Activated CD4-positive, alpha-beta memory T cell treated with anti-CD3 and anti-CD28 coated beads, Interleukin-2, amount 10 ng/mL, durations not matched to agents 7 days and 5 days (primary cell): ENCODE measurements at places on chromosomes 13 and 19.

DNA sequence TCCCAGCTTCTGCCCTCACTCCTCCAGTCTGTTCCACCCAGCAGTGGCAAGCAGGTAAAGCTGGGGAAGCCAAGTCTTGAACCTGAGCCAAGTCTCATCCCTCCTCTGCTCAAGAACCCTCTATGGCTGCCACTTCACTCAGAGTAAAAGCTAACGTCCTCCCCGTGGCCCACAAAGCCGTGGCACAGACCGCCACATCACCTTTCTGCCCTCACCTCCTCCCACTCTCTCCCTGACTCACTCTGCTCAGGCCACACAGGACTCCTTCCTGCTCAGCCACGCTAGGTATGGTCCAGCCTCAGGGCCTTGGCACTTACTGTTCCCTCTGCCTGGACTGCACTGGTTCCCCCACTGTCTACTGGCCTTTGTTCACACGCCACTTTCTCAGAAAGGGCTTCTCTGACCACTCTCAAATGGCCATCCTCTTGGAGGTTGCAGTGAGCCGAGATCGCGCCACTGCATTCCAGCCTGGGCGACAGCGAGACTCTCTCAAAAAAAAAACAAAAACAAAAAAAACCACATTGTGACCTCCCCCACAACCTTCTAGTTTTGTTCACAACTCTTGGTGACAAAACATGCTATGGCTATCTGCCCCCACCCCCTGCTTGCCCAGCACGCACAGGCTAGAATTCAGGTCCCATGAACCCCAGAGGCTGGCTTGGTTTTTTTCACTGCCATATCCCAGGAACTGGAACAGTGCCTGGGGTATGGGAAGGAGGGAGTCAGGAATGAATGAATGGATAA lies 15.8 kb downstream of the NDUFB7 start:
- DNase-seq: no peak

DNA sequence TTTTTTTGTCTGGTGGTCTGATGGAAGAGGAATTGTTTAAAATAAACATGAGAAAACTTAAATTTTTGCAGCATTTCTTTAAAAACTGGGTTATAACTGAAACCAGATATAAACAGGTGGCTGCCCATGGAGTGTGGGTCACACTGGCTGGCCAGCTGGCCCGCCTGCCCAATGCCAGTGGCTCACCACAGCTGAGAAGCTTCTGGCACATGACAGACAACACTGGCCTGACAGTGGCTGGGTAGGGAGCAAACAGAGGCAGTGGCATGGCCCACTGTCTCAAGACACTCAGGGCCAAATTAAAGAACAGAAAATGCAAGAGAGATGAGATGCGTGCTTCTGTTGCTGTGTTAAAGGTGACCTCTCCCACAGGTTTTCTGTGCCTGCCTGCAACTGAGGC lies 3.1 kb upstream of the SLC35E1 start:
- no peak for DNase-seq

DNA sequence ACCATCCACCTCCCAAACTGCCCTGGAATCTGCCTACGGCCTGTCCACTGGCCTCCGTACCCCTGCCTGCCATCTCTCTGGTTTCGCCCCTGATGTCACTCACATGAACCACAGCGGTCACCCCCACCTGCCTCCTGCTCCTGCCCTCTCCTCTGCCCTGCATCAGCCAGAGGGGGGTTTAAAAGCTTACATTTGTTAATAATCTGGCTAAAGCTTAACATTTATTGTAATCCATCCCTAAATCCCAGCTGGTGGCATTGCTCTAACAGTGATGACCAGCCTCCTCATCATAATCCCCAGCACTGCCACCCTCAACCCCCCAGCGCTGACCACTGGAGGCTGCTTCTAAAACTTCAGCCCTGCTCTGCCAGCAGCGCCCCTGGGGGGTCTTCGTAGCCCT lies 38.9 kb downstream of the DNM2 start:
- no peak for DNase-seq

GRCh38 chr13:76148926-76149325 lies 512.8 kb downstream of the LMO7 start:
- no peak for DNase-seq

GRCh38 chr13:57716295-57716694 lies 84.8 kb downstream of the PCDH17 start:
- no peak for DNase-seq

DNA sequence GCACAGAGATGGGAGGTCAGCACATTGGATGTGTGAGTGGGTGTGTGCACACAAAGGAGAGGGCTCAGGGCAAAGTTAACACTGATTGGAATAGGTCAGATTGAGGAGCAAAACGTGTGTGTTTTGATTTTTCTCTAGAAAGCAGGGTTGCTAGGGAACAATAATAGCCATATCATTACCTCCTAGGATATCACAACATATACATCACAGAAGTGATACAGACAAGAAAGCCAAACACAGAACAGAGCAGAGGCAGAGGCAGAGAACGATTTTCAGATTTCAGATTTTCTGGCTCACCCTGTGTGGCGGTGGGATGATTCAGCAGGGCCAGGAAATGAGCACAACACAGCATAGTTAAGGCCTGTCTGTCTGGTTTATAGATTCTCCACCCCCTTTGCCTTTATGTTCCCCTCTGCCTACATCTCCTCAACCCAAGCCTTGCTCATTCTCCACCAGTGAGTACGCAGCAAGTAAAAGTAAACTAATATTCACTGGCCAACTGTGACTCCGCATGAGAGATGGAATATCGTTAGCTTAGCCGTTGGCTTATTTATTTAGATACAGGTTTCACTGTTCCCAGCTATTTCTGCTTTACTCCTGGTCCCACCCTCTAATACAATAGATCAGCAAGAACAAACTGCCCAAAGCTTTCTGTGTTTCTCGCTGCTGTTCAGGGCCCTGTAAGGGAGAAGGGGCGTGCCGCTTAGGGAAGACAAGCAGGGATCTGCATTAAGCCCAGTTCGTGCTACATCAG lies 182.7 kb upstream of the TSC22D1 start:
- DNase-seq: no peak

- no peak for DNase-seq
Observed at GRCh38 chr13:23796551-23796950, 92.6 kb downstream of the MIPEP start.

GRCh38 chr13:94239135-94239534 lies 240.3 kb downstream of the DCT start:
- DNase-seq: no peak

DNA sequence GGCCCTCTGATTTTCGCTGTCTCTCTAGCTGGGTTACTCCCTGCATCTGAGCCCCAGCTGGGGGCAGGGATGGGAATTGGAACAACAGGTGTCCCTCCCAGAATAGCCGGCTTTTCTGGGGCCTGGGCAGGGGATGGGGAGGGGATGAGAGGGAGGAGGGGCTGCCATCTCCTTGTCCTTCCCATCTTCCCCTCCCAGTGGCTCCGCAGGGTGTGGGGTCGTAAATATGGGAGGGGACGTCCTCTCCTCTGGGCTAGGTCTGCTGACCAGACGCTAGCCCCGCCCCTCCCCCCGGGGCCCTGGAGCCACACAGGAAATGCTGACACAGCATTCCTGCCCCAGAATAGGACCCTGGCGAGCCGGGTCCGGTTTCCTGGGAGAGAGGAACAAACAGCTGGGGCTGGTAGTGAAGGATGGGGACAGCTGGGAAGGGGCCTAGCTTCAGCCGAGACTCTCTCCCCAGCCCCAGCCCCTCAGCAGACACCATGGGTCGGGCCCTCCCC lies 1.1 kb downstream of the RYR1 start:
- DNase-seq: no peak

GRCh38 chr13:47126432-47126831 lies 229.6 kb upstream of the HTR2A start:
- DNase-seq: no peak

- no peak for DNase-seq
Observed at GRCh38 chr19:40216013-40216776, 2.0 kb downstream of the TTC9B start.

DNA sequence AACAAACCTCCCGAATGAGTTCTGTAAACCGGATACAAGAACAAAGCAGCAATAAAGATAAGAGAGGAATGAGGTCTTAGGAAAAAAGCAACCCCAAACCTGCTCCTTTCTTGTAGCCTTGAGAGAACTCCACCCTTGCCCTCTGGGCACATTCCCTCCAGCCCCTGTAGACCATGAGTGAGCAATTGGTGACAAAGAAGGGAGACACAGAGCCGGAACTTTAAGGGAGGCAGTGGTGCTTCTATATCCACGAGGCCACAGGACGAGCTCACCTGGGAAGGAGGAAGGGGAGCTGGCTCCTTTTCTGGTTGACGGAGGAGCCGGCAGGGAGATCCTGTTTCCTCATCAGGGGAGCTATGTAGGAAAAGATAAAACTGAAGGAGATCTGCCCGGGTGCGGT lies 13.0 kb downstream of the BRME1 start:
- DNase-seq: no peak

- DNase-seq: no peak
Observed at GRCh38 chr19:483332-484072, 12.8 kb upstream of the MADCAM1 start.

GRCh38 chr13:25210842-25211569 lies 38.9 kb upstream of the AMER2 start:
- no peak for DNase-seq

- no peak for DNase-seq
Observed at GRCh38 chr13:41613984-41614661, 156.8 kb downstream of the RGCC start.

DNA sequence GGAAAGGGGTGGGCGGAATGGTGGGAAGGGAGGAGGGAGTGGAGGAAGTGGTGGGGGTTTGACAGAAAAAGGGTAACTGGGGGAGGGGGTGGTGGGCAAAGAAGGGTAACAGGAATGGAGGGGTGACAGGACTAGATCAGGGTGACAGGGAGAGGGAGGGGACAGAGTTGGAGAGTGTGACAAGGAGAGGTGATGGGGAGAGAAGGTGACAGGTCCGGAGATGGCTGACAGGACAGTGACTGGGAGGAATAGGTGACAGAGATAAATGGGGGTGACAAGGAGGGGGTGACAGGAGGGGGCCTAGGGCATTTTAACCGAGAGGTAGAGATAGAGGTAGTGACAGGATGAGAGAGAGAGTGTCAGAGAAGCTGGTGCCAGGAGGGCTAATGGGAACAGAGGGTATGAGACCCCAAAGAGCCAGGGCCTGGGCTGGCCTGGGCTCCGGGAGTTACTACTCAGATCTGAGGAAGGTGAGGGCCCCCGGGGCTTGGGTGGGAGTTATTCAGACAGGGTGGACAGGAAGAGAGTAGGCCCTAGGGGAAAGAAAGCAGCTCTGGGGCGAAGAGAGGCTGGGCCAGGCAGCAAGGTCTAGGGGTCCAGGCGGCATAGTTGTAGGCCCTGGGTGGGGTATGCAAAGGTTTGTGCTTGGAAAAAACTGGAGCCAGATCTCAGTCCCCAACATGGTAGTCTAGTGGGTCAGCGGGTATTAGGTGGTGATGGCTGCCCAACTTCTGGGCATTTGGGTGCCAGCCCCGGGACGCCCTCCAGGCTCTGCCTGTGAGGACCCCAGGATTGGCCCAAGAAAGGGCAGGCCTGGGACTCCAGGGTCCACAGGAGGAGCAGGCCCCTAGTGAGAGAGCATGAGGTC lies 660 bp downstream of the CIC start:
- DNase-seq: no peak

DNA sequence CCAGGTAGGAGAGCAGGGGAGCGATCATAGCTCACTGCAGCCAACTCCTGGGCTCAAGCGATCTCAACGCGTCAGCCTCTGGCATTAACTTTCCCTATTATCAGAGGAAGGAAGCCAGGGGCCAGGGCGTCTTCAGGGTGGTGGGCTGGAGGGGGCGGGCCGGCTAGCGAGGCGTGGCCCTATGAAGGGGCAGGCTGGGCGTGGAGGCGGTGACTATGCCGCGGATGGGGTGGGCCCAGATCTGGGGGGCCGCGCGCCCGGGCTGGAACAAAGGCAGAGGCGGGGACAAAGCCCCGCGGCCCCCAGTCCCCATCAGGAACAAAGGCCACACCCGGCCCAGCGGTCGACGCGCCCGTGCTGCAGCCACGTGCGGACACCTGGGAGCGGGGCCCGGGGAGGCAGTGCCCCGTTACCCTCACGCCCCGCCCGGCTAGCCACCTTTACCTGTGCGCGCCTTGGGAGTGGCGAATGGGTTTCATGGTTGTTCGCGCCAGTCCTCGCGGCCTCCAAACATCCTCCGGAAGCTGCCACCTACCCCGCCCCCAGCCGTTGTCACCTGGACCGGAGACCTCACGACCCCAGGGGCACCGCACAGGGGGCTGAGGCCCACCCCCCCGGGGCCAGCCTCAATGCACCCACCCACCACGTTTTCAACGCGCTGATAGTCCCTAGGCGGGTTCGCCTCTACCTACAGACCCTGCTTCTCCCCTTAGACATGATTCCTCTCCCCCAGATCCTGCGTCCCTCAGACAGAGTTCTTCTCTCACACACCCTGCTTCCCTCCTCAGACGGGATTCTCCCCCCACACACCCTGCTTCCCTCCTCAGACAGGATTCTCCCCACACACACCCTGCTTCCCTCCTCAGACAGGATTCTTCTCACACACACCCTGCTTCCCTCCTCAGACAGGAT lies 5.4 kb upstream of the TRIM28 start:
- DNase-seq: peak; percentile 54

GRCh38 chr19:35500611-35501010 lies 10.3 kb upstream of the KRTDAP start:
- DNase-seq: no peak

GRCh38 chr19:37572203-37572602 lies 22.4 kb downstream of the ZNF571 start:
- no peak for DNase-seq

GRCh38 chr13:29830000-29830399 lies 20.4 kb downstream of the UBL3 start:
- DNase-seq: no peak

- no peak for DNase-seq
Observed at GRCh38 chr13:95858286-95859075, 181.5 kb downstream of the DNAJC3 start.

GRCh38 chr13:92682832-92683517 lies 543.6 kb upstream of the GPC6 start:
- DNase-seq: no peak

DNA sequence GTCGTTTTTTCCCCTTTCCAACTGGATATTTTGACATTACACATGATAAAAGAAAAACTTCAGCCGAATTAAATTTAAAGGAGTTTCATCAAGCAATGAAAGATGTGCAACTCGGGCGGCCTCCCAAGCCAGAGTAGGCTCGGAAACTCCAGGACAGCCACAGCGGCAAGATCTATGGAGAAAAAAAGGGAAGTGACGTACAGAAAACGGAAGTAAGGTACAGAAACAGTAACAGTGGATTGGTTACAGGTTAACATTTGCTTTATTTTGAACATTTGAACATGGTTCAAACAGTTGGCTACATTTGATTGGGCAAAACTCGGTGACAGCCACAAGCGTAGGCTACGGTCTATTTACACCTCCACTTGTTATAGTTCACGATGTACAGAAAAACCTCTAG lies 30.5 kb upstream of the FAM124A start:
- DNase-seq: no peak

DNA sequence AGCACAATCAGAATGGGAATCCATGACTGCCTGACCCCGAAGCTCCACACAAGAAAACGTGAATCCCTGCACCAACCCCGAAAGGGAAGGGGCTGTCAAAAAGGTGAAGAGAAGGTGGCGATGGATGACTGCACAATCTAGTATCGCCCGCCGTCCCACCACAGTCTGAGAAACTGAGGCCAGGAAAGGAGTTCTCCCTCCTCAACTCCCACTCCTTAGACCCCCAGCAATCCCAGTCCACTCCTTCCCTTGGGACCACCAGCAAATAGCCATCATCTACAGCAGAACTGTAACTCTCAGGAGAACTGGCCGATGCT lies 451 bp downstream of the NOSIP start:
- DNase-seq: no peak
